PC-9 (cell line): ENCODE measurements at places on chromosomes 6 and 20. TPM values are rescaled to one million over a fixed set of nuclear protein-coding genes. Genes with fewer than 3 reads are reported as not detected.
A peak's percentile ranks its signal among the peaks of the same experiment; 100 is the strongest.

- no peak for DNase-seq
Measured at GRCh38 chr6:47256361-47256760, 53.3 kb downstream of the TNFRSF21 start.

GRCh38 chr6:70404658-70405057 is 8.7 kb upstream of the FAM135A start:
- DNase-seq, result no peak

- peak; percentile 88 for DNase-seq
Measured at GRCh38 chr20:37932919-37933318, 30.0 kb downstream of the VSTM2L start.

HSPA1B gene
- total RNA-seq, result 334 and 340 TPM in 2 replicates

OPRL1 gene
- total RNA-seq, result 1.5 and 2.7 TPM in 2 replicates

- DNase-seq, result no peak
Measured at GRCh38 chr6:76706631-76707030, 634.2 kb upstream of the IMPG1 start.

GRCh38 chr6:148364056-148364824 is 21.6 kb downstream of the SASH1 start:
- no peak for DNase-seq

HLA-DQB1 gene
- total RNA-seq, result 3.8 and 5.9 TPM in 2 replicates

- no peak for DNase-seq
Measured at GRCh38 chr6:142898927-142899895, 45.8 kb downstream of the HIVEP2 start.

DNA sequence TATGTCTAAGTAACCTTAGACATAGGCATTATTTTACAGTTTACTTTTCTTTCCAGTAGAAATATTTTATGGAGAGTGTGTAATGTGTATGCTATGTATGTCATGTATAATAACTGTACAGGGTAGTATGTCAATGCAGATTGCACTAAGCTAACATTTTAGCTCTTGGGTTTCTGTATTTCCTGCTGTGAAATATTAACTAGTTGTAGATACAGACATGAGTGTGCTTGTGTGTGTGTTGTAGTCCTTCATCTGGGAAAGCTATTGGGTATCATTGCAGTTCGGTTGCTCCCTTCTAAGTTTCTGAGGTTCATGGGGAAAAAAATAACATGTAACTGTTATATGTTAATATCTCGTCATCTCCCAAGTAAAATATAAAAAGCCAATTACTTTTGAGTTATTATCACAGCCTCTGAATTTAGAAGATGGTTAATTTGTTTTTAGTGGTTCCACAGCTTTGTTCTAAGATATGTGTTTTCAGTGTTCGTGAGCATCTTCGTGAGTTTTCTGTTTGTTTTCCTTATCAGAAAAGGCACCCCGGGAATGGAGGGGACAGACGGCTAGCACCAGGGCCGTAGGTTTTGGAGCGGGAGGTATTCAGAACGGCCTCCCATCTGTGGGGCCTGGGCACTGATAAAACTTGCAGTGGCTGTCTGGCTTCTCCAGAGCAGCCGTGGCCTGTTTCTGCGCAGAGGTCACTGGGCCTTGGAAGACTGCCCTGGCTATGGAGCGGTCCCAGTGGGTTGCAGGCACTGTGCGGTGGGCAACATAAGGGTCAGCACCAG is 215.0 kb downstream of the ARID1B start:
- DNase-seq, result no peak

RAMACL gene
- total RNA-seq, result 0.52 and 0.73 TPM in 2 replicates

GRCh38 chr20:43846516-43846905 is 68.1 kb upstream of the TOX2 start:
- DNase-seq, result no peak

DNA sequence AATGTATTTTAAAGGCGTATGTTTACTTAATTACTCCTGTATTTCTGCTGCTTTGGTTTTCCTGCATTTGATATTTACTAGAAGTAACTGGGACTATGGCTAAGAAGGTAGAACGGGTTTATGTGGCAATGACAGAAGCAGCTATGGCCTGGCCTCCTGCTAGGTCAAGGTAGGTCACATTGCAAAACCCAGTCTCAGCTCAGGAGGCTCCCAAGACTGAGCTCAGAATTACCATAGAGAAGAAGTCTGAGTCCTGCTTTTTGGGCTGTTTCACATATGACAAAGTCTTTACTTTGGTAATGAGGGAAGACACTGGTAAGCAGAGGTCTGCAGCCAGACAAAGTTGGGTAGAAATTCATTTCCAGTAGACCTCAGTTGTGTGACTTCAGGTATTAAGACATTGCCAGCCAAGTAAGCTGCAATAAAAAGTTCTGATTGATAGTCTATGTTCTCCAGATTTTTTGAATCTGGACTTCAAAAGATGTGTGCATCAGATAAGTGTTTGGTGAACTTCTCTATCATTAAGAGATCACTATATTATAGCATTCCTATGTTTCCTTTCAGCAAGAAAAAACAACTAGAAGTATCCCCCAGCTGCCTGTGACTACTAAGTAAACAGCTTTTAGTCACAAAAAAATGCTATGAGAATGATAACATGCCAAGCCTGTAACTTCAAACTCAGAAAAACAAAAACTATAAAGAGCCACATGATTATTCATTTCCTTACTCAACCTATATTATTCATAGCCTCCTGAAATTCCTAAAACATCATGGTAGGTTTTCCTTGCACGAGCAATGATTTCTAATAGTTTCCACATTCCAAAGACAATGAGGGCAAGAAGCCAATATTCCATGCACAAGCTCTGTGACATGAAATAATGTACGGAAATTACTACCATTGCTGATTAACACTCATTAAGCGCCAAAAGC is 312.3 kb downstream of the HAO1 start:
- DNase-seq, result no peak

GRCh38 chr6:35247642-35248231 is 11.8 kb upstream of the ZNF76 start:
- DNase-seq, result no peak

DNA sequence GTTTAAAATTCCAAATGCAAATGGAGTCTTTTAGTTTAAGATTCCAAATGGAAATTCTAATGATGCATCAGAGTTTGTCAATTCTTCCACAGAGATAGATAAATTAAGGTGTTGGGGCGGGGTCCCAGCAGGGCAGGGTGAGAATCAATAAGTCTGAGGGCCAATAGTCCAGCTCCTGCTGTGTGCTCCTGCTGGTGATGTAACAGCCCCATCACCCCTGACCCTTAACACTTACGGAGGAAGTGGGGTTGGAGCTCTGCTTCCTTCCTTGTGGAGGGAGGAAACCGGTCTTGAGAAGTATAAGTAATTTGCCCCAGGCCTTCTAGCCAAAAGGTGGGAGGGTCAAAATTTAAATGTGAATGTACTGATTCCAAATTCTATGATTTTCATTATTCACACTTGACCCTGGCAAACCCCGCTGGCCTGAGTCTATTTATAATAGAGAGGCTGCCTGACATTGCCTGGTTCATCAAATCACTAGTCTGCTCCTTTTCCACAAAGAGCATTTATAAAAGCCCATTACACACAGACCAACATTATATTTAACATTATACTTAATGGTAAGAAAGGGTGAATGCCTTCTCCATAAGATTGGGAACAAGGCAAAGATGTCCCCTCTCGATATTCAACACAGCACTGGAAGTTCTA is 17.2 kb downstream of the ZBTB2 start:
- DNase-seq, result peak; percentile 19

PRL gene
- total RNA-seq, result not detected in 2 replicates

DNA sequence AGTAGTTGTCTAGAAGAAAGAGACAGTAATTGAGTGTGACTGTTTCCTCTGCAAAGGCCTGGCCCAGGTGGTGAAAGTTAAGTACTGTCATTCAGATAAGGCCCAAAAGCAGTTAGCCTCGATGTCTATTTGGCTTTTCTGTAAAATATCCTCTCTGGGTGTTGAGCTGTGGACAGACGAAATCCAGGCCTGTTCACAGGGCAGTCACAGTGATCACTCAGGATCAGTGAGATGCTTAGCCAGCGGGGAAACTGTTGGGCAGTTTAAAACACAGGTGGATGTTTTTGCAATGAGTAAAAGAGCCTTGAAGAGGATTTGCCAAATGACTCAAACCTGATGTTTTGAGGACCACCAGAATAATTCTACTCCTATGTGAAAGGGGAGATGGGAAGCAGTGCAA is 22.0 kb upstream of the PRDM1 start:
- no peak for DNase-seq

DNA sequence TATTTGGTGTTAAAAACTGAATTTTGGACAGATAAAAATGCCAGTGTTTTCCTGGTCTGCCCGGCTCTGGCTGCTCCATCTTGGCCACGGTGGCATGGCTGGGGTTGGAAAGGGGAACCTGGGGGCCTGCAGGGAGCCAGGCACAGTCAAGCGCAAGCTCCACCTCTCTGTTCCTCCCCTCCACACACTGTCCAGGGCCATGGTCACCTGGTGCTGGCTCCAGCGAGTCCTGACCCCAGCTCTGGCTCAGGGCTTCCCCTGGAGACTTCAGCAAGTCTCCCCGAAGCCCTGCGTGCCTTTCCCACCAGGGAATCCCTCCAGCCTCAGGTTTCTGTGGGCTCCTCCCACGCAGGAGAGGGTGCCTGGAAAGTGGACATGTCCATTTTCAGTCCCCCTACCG is 298.5 kb downstream of the QKI start:
- no peak for DNase-seq

MEP1A gene
- not detected in 2 replicates for total RNA-seq

- peak; percentile 33 for DNase-seq
Measured at GRCh38 chr6:7042654-7043545, 64.9 kb upstream of the RREB1 start.

GRCh38 chr6:132866762-132867449 is 52.5 kb downstream of the RPS12 start:
- DNase-seq, result no peak
